ENCODE measurements at places on chromosomes 12 and 14. TPM values are rescaled to one million over a fixed set of nuclear protein-coding genes. Genes with fewer than 3 reads are reported as not detected.

- H3K36me3 ChIP-seq, result no peaks in the 10 kb centered on the region
- H3K27ac ChIP-seq, result no peak overlapping the region
- no peaks in the 10 kb centered on the region for H3K27me3 ChIP-seq
- H3K4me3 ChIP-seq, result no peak overlapping the region
Observed at GRCh38 chr14:104478656-104479055, 100.9 kb upstream of the C14orf180 start.

- no peaks in the 10 kb centered on the region for H3K4me1 ChIP-seq
- no peak for DNase-seq
Observed at GRCh38 chr12:4143896-4144295, 129.7 kb upstream of the CCND2 start.

DNA sequence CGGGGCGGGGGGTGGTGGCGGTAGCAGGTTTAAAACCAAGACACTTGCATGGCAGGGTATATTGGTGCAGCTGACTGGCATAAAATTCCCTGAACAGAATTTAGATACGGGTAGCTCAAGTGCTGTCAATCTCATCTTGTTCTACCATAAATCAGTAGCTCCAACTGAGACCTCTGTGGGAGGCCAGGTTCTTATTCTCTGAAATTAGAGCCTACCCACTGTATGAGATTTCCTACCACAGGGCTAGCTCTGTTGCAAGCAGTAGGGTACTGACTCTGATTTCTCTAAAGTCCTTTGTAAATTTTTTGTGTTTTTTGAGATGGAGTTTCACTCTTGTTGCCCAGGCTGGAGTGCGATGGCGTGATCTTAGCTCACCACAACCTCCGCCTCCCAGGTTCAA, 3.3 kb upstream of the RPLP0 start:
- no peak overlapping the region for H3K4me3 ChIP-seq
- no peak overlapping the region for H3K27ac ChIP-seq

DNA sequence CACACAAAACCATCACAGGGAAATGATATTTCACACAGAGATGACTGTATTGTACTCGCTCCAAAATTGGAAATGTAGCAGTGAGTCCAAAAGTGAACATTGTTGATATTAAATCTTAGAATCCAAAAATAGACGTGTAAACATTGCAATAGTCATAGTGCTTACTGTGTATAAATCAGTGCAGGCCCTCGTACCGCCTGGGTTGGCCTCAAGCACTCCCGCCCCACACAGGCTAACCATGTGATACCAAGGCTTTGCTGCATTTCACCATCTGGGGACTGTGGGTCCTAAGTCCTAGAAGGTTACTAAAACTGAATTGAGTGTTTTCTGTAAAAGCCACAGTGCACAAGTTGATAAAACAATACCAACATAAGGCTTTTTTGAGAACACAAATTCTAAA, 107.3 kb downstream of the PPP2R5E start:
- peak; percentile 83 for DNase-seq
- no peaks in the 10 kb centered on the region for H3K36me3 ChIP-seq
- H3K4me3 ChIP-seq, result no peak overlapping the region
- H3K27me3 ChIP-seq, result no peaks in the 10 kb centered on the region
- H3K4me1 ChIP-seq, result peaks cover 20% of the 10 kb centered on the region
- H3K27ac ChIP-seq, result peak overlapping the region; percentile 64

- H3K27me3 ChIP-seq, result no peaks in the 10 kb centered on the region
- no peak overlapping the region for H3K27ac ChIP-seq
- H3K36me3 ChIP-seq, result no peaks in the 10 kb centered on the region
- no peaks in the 10 kb centered on the region for H3K4me1 ChIP-seq
Observed at GRCh38 chr12:92418381-92418780, 272.7 kb upstream of the BTG1 start.

- no peak for DNase-seq
- no peaks in the 10 kb centered on the region for H3K27me3 ChIP-seq
- no peaks in the 10 kb centered on the region for H3K4me1 ChIP-seq
- no peak overlapping the region for H3K4me3 ChIP-seq
Observed at GRCh38 chr12:51413791-51414190, 10.8 kb upstream of the SLC4A8 start.

DNA sequence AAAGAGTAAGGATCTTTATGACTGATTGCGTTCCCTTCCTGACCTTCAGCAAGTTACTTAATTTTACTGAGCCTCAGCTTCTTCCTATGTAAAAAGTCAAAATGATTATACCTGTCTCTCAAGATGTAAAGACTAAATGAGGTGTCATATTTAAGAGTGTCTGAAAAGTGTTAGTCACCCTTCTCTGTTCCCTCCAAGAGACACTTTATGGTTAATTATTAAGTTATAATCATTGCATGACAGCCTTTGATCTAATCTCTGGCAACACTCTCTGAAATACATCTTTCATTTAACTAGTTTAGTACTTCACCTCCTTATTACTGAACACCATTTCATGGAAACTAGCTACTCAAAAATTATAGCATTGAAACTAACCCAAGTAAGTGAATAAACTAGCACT, 54.8 kb downstream of the BMAL2 start:
- no peak overlapping the region for H3K27ac ChIP-seq
- no peak for DNase-seq
- no peak overlapping the region for H3K4me3 ChIP-seq
- no peaks in the 10 kb centered on the region for H3K4me1 ChIP-seq
- H3K36me3 ChIP-seq, result no peaks in the 10 kb centered on the region
- no peaks in the 10 kb centered on the region for H3K27me3 ChIP-seq

- no peaks in the 10 kb centered on the region for H3K36me3 ChIP-seq
- H3K27me3 ChIP-seq, result no peaks in the 10 kb centered on the region
Observed at GRCh38 chr12:112305951-112306350, 76.3 kb downstream of the HECTD4 start.

GRCh38 chr12:26197832-26198231, 2.5 kb downstream of the SSPN start:
- DNase-seq, result no peak
- H3K4me1 ChIP-seq, result peaks cover 7% of the 10 kb centered on the region

GRCh38 chr12:89706986-89707702, 1.5 kb downstream of the ATP2B1 start:
- H3K27me3 ChIP-seq, result no peaks in the 10 kb centered on the region
- DNase-seq, result peak; percentile 25
- no peaks in the 10 kb centered on the region for H3K36me3 ChIP-seq
- no peaks in the 10 kb centered on the region for H3K4me1 ChIP-seq

Gene PEBP1
- total RNA-seq, result 274 TPM

Gene GPR68
- total RNA-seq, result 0.33 TPM

Gene EFS
- total RNA-seq, result 40.8 TPM

Gene ST8SIA1
- 4.1 TPM for total RNA-seq

Gene LRRC10
- not detected for total RNA-seq

All from ovary (tissue), 10 donors.